ENCODE measurements at places on chromosomes 4 and X.

GRCh38 chr4:131499141-131499873 is 1649.8 kb upstream of the PCDH10 start:
- no peak for DNase-seq

- no peak for DNase-seq
These were observed 91.2 kb downstream of the LPAR4 start for GRCh38 chrX:78838709-78839108.

DNA sequence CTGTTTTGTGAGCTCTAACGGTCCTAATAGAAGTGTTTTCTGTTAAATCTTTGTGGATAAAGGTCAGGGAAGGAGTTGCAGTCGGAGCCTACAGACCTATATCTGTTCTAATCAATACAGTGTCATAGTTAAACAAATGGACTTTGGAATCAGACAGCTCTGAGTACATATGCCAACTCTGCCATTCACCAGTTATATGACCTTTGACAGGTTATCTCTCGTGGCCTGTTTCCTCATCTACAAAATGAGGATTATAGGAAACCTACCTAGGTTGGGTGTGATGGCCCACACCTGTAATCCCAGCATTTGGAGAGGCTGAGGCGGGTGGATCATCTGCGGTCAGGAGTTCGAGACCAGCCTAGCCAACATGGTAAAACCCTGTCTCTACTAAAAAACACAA is 89.7 kb downstream of the MID1IP1 start:
- DNase-seq = no peak

- no peak for DNase-seq
These were observed 186.7 kb upstream of the GALNTL6 start for GRCh38 chr4:171626554-171626953.

DNA sequence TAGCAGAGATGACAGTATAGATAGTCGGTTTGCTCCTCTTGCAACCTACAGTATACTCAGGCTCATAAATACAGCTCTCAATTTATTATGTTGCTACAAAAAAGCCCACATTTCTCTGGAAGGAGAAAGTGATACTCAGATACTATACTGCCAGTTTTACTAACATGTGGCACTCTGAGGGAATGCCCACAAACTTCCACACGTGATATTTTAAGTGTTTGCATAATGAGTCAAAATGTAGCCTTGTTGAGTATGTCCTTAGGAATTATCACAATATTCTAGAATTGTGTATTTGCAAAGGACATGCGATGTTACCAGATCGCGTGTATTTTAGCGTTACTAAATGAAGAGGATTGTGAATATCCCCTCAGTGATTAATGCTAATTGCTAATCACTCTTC is 929.1 kb downstream of the STIM2 start:
- DNase-seq = no peak

DNA sequence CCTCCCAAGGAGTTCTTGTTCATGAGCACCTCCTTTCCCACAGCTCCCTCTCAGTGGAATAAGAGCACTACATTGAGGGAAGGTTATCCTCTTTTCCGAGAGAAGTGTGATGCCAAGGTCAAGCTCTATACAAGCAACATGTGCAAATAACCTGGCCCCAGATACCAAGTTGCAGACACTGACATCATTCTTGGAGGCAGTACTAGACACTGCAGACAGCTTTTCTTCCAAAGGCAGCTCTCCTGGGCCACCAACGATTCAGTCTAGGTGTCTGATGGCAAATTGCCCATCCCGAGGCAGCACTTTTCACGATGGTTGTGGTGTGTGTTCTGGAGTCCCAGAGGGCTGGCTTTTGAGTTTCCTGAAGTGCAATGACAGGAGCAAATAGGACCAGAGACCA is 384.9 kb downstream of the TLL1 start:
- no peak for DNase-seq

DNA sequence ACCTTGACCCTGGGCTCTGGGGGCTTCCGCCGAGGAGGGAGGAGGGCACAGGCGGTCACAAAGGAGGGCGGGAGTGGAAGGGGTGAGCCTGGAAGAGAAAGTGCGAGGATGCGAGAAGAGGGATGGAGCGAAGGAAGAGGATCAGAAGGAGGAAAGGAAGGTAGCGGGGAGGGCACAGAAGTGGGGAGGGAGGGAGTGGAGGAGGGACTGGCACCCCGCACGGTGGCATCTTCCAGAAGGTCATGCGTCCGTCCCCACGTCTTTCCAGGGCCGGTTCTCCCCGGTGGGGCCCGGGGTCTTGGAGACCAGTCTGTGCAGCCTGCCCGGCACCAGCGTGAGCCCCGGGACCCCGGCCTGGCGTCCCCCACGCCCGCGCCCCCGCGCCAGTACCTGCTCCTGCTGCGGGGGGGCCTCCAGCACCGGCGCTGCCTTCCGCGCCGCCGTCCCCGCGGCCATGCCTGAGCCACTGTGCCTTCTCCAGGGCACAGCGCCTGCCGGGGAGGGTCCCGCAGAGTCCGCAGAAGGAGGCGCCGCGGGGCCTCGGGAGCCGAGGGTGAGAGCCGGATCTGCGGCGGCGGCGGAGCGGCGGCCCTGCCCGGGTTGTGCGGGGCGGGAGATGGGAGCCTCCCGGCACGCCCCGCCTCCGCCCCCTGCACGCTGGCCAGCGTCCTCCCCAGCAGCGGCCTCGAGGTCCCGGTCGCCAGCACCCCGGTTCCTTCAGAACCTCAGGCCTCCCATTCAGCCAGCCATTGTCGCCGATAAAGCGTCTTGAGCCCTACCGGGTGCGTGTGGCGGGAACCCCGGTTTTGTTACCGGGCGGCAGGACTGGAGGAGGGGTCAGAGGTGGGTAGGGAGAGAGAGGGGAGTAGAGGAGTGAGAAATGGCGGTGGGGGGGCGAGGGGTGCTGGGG is at the start of gene RNF175:
Gene RNF175 (minus strand): TSS at position 618 of the 910 bp plus-strand sequence. CDS start 162 bp downstream, at position 456.
- peak; percentile 8 for DNase-seq

DNA sequence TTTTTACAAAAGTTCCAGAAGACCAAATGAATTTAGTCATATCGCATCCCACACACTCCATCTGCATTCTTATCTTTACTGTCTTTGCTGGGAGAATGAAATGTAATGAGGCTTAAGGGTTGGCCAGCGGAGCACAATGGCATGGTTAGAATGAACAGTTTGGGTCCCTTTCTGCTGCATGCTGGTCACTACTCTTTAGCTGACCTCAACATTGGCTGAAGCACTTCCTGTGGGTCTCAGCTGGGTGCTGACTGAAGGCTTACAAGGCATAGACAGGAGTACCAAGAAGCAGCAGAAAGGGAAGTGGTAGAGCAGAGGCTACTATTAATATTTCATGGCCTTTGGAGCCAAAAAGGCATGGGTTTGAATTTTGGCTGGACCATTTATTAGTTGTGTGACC is 159.4 kb upstream of the GPC4 start:
- DNase-seq = no peak

DNA sequence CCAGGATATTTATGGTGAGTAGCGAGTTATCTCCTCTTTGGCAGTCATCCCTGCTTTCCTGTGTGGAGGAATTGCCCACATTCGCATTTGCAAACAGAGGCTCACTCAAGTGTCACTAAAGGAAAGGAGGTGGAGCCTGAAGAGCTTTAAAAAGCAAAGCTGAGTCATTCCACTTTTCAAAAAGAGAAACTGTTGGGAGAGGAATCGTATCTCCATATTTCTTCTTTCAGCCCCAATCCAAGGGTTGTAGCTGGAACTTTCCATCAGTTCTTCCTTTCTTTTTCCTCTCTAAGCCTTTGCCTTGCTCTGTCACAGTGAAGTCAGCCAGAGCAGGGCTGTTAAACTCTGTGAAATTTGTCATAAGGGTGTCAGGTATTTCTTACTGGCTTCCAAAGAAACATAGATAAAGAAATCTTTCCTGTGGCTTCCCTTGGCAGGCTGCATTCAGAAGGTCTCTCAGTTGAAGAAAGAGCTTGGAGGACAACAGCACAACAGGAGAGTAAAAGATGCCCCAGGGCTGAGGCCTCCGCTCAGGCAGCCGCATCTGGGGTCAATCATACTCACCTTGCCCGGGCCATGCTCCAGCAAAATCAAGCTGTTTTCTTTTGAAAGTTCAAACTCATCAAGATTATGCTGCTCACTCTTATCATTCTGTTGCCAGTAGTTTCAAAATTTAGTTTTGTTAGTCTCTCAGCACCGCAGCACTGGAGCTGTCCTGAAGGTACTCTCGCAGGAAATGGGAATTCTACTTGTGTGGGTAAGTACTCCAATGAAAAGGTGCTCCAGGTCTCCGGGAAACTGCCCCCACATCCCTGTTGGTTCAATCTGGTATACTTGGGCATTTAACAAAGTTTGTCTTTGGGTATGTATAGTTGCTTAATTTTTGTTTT is at the start of gene EGF:
Gene EGF (plus strand): TSS at position 178 of the 890 bp plus-strand sequence. CDS start 453 bp downstream, at position 631.
- no peak for DNase-seq

- DNase-seq = no peak
These were observed 208.4 kb upstream of the TRAM1L1 start for GRCh38 chr4:117293784-117294183.

GRCh38 chrX:145817331-145818185 is at the start of gene SLITRK2:
Gene SLITRK2 (plus strand): TSS chrX:145817829. CDS start chrX:145822426, 4,597 bp downstream.
- no peak for DNase-seq

- no peak for DNase-seq
These were observed 103.3 kb upstream of the FAM9C start for GRCh38 chrX:13147733-13148132.

- no peak for DNase-seq
These were observed 1290.8 kb upstream of the PABPC4L start for GRCh38 chr4:135492439-135492838.

- DNase-seq = no peak
These were observed 13.8 kb upstream of the PLXNB3 start for GRCh38 chrX:153750127-153750774.

- no peak for DNase-seq
These were observed 13.7 kb upstream of the PIGA start for GRCh38 chrX:15349046-15349445.

- no peak for DNase-seq
These were observed 165.1 kb downstream of the CFAP299 start for GRCh38 chr4:80500613-80501012.

- DNase-seq = peak; percentile 33
These were observed at the start of gene CTPS2 for GRCh38 chrX:16712548-16713155. Gene CTPS2 (minus strand): TSS chrX:16712669. CDS start chrX:16702902, 9,767 bp downstream.

- no peak for DNase-seq
These were observed 776 bp downstream of the RBM47 start for GRCh38 chr4:40628888-40629287.

- no peak for DNase-seq
These were observed 25.7 kb downstream of the LAS1L start for GRCh38 chrX:65508851-65509250.

DNA sequence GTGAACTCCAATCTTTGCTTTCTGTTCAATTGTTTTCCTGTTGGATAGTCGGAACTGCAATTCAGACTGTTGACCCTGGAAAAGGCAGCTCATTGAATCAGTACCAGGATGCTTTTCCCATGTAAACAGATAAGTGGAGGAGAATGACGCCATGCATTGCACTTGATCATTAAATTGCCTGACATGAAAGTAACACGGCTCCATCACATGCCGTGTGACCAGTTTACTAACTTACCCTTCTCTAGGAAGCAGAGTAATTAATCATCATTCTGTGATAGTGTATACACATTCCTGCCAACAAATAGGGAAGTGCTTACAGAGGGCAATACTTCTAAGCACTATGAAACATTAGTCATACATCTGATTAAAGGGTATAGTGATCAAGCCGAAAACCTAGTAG is 101.4 kb downstream of the PPARGC1A start:
- no peak for DNase-seq

DNA sequence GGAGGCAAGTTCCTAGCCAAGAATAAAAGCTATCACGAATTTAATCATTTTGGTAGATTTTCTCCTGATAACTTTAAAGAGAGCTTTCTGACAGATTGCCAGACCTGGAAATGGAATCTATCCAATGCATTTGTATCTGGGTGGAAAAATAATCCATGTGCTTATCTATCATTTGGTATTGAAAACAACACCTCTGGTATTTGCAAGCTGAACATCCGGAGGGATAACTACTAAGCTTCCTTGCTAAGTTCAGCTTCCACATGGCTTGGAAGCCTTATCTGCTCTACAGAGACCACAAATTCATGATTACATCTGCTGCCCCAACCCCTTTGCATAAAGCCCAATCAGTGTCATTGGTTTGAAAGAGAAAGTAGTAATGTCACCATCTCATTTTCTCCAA is 230.7 kb downstream of the GPC3 start:
- DNase-seq = no peak

DNA sequence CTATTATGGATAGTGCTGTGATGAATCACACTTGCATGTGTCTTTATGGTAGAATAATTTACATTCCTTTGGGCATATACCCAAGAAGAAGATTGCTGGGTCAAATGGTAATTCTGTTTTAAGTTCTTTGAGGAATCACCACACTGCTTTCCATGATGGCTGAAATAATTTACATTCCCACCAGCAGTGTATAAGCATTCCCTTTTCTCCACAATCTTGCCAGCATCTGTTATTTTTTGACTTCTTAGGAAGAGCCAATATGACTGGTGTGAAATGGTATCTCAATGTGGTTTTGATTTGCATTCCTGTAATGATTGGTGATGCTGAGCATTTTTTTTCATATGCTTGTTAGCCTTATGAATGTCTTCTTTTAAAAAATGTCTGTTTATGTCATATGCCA is 1120.2 kb downstream of the ARAP2 start:
- DNase-seq = no peak

DNA sequence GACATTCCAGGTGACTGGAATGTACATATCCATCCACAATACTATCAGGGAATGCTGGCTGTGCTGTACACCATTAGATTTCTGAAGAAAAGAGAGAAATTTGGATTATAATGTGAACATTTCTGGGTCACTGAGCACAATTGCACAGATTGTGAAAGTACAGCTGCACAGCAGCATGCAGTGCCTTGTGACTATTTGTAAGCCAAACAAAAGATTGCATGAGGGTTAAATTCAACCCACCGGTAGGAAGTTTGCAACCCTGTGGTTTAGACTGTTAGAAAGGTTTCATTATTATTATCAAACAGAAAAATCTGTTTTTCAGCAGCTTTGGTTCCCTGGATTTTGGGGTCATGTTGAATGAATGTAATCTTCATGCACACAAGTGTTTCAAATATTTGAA is 24.5 kb downstream of the DDIT4L start:
- DNase-seq = no peak

DNA sequence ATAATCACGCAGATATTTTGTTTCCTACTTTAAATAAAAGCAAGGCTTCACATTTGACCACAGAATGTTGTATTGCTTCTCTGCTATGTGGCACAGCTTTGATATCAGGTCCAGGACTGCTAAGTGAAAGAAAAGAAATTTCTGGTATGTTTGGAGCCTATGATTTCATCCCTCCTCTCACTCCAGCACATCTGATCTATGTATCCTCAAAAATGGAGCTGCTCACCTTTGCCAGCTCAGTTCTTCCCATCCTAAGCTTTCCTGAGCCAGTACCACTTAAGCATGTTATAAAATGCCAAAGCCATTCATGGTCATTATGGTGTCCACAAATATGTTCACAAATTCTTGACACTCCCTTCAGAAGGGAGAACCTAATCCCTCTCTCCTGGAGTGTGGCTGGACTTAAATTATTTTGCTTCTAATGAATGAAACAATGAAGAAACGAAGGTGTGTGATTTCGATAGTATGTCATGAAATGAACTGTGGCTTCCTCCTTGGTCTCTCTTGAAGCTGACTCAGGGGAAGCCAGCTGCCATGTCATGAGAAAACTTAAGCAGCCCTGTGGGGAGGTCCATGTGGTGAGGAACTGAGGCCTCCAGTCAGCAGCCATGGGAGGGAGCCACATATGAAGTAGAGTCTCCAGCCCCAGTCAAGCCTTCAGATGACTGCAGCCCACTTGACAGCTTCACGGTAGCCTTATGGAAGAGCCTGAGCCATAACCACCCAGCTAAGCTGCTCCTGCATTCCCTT is 207.7 kb downstream of the MGST2 start:
- DNase-seq = no peak

GRCh38 chrX:133706890-133707289 is 278.5 kb downstream of the GPC3 start:
- no peak for DNase-seq

- DNase-seq = peak; percentile 11
These were observed 306.7 kb upstream of the MAOA start for GRCh38 chrX:43349363-43349762.

All from stimulated activated CD4-positive, alpha-beta T cell treated with anti-CD3 and anti-CD28 coated beads, Interleukin-4, amount 100 ng/mL, for 48 hours (primary cell).